ENCODE measurements at places on chromosomes 11 and 22.

GRCh38 chr11:17931595-17931994, 81.3 kb downstream of the SERGEF start:
- DNase-seq = no peak

DNA sequence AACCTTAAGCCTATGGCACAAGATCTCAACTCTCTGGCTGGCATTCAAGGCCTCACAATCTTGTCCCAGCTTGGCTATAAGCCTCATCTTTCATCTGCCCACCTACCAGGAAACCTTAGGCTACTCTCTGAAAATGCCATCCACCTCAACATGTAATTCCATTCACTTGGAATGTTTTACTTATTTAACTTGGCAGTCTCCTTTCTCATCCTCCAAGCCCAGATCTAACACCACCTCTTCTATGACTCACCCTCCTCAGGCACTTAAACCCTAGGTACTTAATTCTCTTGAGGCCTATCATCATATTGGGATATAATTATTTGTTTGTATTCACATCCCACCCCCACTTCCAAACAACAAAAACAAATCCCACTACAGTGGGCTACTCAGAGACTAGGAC, 15.0 kb downstream of the POGLUT3 start:
- no peak for DNase-seq

GRCh38 chr11:10777806-10778205, 26.8 kb downstream of the CTR9 start:
- DNase-seq = no peak

DNA sequence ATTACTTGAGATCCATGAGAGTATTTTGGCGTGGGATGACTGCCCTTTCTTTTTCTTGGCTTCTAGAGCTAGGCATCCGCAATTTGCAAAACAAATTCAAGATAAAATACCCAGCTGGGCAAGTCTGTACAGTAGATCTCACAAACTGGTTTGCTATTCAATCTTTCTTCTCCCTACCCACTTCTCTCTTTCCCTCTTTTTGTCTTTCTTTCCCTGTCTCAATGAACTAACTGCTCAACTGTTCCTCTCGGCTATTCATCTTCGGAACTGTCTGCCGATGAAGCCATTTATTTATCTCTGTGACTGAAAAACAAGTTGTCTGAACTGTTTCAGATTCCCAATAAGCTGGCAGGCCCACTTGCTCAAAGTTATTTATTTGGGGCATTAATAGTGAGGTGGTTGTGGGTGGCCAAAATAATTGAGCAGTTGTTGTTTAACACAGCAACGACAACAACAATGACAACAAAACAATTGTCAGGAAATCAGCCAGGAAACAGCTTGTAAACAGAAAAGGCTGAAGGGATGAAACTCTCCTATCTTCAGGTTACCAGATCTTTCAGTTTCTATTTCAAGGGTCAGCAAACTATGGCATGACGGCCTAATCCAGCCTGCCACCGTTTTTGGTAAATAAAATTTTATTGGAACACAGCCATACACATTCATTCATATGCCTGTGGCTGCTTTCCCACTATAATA, 76.0 kb upstream of the MTMR2 start:
- DNase-seq = no peak

- no peak for DNase-seq
These were observed 52.2 kb downstream of the ANO5 start for GRCh38 chr11:22244986-22245592.
